ENCODE measurements at places on chromosomes 1 and 21. TPM values are rescaled to one million over a fixed set of nuclear protein-coding genes. Genes with fewer than 3 reads are reported as not detected.

GRCh38 chr1:67566803-67567377, 118.1 kb upstream of the GADD45A start:
- DNase-seq, result no peak

DNA sequence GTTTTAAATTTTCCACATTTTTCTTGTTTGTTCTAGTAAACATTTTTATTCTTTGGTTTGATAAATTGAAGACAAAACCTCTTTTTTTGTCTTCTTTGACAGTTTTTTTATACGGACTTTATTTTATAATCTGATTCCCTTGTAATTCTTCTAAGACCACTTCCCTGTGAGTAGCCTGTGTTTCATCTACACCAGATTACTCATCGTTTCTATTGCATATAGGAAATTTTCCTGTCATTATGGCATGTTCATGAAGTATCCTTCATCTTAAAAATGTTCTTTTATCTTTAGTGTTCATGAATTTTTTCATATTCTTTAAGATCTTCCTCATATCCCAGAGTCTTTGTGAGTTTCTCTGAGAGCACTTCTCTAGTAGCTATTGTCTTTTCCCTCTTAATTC, 109.8 kb downstream of the USP25 start:
- DNase-seq, result no peak

DNA sequence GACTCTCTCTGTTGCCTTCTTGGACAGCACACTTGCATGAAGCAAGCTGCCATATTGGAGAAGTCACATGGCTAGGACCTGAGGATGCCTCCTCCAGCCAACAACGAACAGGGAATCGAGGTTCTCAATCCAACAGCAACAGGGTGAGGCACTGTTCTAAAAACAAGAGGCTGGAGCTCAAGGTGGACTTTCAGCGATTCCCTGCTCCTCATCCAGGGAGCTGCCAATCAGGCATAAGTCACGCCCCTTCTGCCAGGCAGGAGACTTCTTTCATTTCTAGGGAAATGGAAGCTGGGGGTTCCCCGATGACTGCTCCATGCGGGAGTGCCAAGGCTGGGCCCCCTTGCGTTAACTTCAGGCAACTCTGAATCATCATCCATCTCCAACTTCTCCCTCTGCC, 22.7 kb upstream of the IFNAR1 start:
- no peak for DNase-seq

DNA sequence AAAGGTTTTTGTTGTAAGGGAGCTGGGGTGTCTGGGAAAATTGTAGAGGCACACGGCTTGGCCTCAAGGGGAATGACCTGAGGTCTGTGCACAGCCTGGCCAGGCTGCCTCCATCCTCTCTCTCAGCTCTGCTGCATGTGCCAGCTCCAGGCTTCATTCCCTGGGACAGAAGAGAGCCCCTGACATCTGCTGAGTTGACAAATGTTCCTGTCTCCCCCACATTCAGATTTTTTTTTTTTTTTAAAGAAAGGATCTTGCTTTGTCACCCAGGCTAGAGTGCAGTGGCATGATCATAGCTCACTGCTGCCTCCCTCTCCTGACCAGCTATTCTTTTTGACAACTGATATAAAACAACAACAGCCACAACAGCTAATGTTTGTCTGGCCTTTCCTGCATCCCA, 84.4 kb downstream of the PCNX2 start:
- DNase-seq, result no peak

DNA sequence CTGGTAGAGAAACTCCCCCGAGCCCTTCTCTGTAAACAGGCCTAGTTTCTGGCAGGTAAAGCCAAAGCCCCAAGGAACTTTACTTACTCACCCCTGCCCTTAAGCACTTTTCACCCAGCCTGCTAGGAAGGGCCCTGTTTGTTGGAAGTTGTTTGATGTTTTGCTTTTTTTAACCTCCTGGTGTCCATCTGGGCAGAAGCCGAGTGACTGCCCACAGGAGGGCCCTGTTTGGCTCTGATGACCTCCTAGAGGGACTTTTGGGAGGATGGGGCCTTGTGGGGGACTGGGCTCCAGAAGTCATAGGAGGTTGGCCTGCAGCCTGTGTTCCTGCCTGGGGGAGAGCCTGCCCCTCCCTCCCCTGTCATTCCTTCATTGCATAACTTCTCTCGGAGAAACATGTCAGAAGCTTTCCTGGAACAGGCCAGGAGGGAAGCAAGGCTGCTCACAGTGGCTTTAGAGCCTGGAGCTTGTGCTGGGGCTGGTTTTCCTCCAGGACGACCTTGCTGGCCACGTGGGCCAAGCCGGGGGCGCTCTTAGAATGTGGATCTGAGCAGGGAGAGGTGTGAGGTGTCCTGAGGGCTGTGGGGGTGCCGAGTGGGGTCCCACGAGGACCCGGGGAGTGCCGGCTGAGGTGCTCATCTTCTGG, 33.9 kb downstream of the COQ8A start:
- DNase-seq, result peak; percentile 67

GRCh38 chr1:94859174-94859573, 39.0 kb downstream of the SLC44A3 start:
- no peak for DNase-seq

DNA sequence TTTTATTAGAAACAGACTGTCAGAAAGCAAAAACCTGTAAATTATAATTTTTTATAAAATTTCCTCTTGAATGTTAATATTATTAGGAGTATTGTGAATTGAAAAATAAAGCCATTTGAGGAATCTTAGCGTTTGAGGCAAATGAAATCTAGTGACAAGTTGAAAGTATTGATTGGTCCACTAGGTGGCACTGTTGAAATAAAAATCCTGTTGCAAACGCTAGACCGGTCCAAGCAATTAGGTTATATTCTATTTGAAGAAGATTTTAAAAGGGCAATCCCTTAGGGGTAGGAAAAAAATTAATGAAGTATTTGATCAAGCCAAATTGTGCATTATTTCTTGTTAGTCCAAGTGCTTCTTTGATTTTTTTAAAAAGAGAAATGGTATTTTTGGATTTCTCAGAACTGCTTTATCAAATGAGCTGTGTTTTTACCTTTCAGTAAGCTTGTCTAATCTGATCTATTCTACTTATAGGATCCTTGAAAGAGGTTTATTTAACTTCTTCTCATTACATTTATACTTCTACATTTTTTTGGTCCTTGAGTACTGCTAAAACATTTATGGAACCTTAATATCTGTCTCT, 57.7 kb downstream of the ATG4C start:
- peak; percentile 45 for DNase-seq

- DNase-seq, result no peak
Observed at GRCh38 chr1:5338466-5338865, 653.8 kb downstream of the NPHP4 start.

DNA sequence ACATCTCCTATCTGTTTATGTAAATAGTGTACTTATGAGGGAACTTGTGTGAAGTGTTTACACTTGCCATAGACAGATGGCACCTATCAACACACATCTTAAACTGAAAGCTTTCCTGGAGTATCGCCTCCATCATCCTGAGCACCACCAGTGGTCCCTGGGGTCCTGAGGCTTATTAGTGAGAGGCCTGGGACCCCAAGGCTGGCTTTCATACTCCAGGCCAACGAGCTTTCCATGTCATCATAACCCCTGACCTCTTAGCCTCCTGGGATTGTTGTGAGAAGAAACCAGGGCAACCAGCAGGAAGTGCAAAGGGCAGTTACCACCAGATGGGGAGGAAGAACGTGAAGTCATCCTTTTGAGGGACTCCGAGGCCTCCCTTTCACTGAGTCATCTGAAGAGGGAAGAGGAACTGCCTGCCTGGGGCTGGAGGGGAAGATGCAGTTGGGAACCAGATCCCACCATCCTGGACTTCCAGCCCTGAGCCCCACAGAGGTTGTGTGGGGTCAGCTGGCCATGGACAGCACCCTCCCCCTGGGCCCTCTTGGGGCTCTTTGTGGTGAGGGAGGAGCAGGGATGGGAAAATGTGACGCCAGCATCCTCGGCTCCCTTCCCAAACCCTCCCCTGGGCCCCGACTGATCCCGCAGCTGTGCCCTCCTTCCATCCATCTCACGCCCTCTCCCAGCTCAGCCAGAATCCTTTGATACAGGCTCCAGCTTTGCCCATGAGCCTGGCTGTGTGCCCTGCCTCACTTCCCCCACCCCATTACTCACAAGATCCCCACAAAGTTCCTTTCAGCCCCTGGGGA, 5.8 kb downstream of the INKA2 start:
- DNase-seq, result peak; percentile 44

GRCh38 chr1:30698401-30698981, 24.9 kb downstream of the MATN1 start:
- DNase-seq, result no peak

- DNase-seq, result no peak
Observed at GRCh38 chr1:19625291-19625937, 18.7 kb upstream of the NBL1 start.

The NBPF11 gene
- 23.4 TPM for total RNA-seq

The RNU1-3 gene
- total RNA-seq, result 1,626 TPM

The CYP2J2 gene
- total RNA-seq, result 20.4 TPM
